ENCODE measurements at places on chromosomes 4 and X.

- DNase-seq: no peak
Observed at GRCh38 chrX:47540754-47541538, 20.1 kb upstream of the ARAF start.

DNA sequence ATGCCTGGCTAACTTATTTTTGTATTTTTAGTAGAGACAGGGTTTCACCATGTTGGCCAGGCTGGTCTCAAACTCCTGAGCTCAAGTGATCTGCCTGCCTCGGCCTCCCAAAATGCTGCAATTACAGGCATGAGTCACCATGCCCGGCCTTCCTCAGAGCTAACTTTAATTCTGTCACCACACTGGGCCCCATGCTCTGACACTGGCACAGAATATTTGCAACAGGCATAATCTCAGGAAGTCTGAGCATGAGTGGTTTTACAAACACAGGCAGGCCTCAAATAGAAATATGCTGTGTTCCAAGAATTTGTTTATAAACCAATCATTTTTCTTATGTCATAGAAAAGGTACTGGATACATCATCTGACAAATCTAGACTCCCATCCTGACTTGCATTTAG, 32.7 kb upstream of the FAM9C start:
- no peak for DNase-seq

- DNase-seq: no peak
Observed at GRCh38 chr4:65651751-65652150, 18.5 kb downstream of the EPHA5 start.

GRCh38 chr4:55871299-55871800, 17.9 kb downstream of the EXOC1 start:
- DNase-seq: no peak

GRCh38 chr4:163542275-163542674, 47.8 kb downstream of the TMA16 start:
- no peak for DNase-seq

DNA sequence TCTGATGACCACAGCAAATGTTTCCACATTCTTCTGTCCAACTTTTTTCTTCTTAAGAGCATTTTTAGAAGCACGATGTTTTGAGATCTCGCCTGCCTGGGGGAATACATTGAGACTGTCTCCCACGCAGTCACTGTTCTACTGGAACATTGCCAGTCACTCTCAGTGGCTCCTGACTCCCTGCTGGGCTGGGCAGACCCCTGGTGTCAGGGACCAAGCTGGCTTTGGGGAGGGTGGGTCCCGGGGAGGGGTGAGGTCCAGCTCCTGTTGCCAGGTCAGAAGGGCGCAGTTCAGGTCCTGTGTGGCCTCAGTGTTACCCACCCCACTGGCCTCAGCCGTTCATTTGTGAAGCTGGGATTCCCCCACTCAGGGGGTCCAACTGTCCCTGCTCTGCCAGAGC, 18.9 kb upstream of the ABLIM2 start:
- no peak for DNase-seq

- DNase-seq: no peak
Observed at GRCh38 chr4:146340798-146341197, 126.5 kb downstream of the REELD1 start.

GRCh38 chrX:119189595-119189994, 46.5 kb upstream of the PGRMC1 start:
- no peak for DNase-seq
